ENCODE measurements at places on chromosomes 2 and 18. TPM values are rescaled to one million over a fixed set of nuclear protein-coding genes. Genes with fewer than 3 reads are reported as not detected.

DNA sequence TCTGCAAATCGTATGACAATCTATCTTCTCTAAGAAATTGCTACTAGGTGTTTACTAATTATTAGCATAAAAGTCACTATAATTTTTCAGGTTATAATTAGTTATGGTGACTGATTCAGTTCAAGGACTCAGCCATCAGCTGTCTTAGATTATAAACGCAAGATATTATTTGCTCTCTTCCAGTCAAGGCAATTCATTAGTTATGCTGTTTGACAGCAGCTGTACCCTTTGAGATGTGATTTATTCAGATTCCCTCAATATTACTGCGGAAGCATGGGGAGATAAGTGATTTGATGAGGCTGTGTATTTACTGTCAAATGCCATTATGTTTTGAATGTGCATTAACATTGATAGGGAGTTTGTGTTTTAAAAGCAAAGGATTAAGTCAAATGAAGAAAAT is 558.9 kb upstream of the FSIP2 start:
- DNase-seq: no peak

- no peak for DNase-seq
These were observed 230.9 kb downstream of the LOXHD1 start for GRCh38 chr18:46426021-46426678.

- no peak for DNase-seq
These were observed 3.9 kb downstream of the KCNK3 start for GRCh38 chr2:26696351-26696816.

The PDE1A gene
- 14.6 TPM for total RNA-seq

- DNase-seq: no peak
These were observed 13.6 kb downstream of the FLACC1 start for GRCh38 chr2:201343559-201343958.

- DNase-seq: no peak
These were observed 54.9 kb downstream of the ANTXR1 start for GRCh38 chr2:69067866-69068265.

The DYNAP gene
- not detected for total RNA-seq

All from Right ventricle myocardium inferior (tissue), 1 donor.